Cerebellum (tissue), 4 donors: ENCODE measurements at places on chromosomes 12 and 14.

GRCh38 chr14:80776186-80776585 is 165.4 kb downstream of the CEP128 start:
- DNase-seq, result no peak

DNA sequence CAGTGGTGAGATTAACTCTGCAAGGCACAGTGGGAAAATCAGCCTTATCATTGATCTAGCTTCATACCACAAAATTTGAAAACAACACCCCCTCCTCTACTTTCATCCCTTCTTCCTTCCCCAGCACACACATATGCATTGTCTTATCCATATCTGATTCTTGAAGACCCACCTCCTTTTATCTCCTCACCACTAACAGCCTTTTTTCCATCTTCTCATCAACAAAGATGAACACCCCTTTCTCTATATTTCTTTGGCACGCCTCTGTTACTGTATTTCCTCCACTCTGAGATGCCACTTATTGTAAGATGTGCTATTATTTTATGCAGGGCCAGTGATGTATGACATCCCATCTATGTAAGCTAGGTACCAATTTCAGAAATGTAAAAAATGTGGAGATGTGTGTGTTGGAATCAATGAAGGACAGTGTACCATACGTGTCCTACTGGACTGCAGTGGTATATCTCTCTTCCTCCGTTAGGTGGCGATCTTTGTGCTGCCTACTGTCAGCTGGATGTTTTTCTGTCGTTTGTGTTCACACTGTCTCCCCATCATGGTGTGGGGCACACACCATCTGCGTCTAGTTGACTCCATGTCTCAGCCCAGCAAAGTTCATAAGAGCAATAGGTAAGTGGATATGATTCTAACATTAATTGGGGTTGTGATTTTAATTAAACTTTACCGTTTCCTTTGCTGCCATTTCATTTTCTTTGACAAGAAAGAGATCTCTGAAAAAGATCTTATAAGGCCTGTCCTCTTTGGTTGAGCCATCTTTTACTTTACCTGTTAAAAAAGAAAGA is 24.0 kb downstream of the CCDC38 start:
- peak; percentile 31 for DNase-seq

GRCh38 chr14:99589031-99589441 is 15.0 kb downstream of the CCDC85C start:
- no peak for DNase-seq

DNA sequence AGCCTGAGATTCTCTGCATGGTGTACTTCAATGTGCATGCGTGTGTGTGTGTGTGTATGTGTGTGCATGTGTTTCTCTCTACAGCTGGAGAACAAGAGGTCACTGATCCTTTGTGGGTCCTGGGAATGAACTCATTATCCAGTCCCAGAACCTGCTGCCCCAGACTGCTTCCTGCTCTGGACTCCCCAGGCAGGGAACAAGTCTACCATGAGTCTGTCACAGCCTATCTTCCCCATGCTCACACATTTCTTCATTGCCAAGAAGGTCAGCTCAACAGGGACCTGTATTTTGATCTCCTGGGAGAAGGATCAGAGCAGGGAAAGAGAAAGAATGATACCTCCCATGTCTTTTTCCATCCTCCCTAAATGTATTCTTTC is 2.9 kb upstream of the AGAP2 start:
- DNase-seq, result no peak

DNA sequence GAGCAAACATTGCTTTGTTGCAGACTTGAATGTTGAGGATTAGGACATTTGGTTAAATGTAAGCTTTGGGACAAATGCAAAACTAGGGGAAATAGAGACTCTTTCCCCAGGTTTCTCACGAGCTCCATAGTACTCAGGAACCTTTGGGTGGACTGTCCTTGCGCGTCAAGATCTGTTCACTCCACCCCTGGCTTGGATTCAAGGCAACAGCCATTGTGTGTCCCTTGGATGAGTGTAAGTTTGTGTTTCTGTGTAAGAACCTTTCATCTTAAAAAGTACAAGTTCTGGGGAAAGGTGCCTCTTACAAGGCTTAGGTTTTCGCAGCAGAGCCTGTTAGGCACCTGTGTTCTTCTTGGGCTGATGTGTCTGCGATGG is 3.7 kb downstream of the SUSD6 start:
- DNase-seq, result no peak

GRCh38 chr12:29110506-29111442 is 38.3 kb upstream of the FAR2 start:
- no peak for DNase-seq

DNA sequence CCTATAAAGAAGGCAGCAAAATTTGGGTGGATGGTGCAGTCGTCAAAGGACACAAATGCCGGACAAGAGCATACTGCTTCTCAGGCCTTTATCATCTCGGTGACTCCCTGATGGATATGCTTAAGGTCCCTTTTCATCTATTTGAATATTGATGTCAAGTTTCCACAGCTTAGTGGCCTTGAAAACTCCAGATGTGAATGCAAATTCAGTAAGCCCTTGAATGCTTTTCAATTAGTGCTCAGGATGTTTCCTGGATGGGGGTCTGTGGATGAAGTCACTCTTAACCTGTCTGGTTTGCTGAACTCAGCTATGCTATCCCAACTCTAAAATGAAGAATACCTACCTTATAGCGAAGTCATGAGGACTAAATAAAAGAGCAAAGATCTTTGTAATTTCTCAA is 10.7 kb downstream of the REM2 start:
- no peak for DNase-seq
